Activated gamma-delta T cell (primary cell): ENCODE measurements at places on chromosomes 2 and 18.

GRCh38 chr2:40192864-40193669 is 258.8 kb downstream of the SLC8A1 start:
- DNase-seq, result no peak

GRCh38 chr2:130165293-130166016 is 15.9 kb downstream of the SMPD4 start:
- no peak for DNase-seq

DNA sequence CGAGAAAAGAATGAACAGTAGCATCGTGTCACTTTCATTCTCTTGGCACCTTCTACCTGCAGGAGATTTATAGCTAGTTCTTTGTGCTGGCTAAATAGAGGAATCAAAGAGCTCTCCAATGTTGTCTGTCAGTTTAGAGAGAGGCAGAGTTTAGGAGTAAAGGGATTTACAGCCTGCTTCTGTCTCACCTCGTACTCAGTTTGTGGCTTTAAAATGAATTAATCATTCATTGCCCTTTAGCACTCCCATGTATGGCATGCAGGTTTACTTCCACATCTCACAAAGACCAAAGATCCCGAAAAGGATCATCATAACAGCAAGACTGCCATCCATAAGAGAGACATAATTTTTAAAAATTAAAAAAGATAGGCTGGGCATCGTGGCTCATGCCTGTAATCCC is 42.4 kb upstream of the ATL2 start:
- no peak for DNase-seq

DNA sequence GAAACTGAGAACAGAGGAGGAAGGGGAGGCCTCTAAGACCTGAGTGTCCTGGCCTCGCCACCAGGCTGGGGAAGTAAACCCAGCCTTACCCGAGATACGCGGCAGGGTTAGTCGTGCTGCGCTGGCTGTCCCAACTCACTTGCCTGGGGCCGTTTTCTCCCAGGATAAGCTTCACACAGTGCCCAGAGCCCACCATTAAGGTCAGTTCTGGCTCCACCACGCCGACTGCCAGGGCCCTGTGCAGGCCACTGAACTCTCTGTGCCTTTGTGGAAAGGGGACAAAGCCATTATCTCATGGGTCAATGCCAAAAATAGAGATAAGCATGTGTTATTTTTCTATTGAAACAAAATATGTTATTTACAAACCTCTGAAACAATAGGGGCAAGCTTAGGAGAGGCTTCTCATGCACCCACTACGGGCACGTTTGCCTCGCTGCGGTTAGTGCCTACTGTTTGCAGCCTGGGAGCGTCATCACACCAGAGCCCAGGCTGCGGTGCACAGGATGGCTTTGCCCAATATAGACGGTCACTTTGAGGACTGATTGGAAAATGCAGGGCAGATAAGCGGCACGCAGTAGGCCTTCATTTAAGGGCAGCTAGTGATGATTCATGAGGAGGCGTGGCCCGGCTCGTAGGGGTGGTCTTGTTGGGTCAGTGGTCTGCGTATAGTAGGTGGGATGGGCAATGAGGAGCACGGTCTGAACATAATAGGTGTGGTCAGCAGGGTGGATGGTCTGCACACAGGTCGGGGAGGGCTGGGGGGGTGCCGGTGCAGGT is 242.1 kb downstream of the GLI2 start:
- DNase-seq, result no peak

DNA sequence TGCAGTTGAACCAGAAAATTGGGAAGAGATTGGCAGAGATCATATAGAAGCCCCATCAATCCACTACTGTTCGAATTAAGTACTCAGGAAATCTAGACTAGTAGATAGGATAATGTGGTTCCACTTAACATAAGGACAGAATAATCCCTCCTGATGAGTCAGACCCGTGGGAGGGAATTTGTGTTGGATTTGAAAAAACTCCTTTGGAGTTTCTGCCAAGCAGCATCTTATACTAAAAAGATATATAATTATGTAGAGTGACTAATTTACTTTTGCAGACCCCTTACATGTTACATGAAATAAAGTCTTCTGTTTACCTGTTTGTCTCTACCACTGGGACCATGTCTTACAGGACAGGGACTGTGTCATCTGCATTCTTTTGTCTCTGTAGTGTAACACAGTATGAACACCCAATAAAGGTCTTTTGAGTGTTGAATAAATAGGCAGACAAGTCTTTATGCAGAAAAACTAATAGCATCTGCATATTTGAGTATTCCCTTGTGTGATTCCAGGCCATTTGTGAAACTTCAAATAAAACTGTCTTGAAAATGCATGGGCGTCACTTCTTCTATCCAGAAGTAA is 122.6 kb upstream of the DNAJC10 start:
- no peak for DNase-seq
